ENCODE measurements at places on chromosomes 5 and 9. TPM values are rescaled to one million over a fixed set of nuclear protein-coding genes. Genes with fewer than 3 reads are reported as not detected.

DNA sequence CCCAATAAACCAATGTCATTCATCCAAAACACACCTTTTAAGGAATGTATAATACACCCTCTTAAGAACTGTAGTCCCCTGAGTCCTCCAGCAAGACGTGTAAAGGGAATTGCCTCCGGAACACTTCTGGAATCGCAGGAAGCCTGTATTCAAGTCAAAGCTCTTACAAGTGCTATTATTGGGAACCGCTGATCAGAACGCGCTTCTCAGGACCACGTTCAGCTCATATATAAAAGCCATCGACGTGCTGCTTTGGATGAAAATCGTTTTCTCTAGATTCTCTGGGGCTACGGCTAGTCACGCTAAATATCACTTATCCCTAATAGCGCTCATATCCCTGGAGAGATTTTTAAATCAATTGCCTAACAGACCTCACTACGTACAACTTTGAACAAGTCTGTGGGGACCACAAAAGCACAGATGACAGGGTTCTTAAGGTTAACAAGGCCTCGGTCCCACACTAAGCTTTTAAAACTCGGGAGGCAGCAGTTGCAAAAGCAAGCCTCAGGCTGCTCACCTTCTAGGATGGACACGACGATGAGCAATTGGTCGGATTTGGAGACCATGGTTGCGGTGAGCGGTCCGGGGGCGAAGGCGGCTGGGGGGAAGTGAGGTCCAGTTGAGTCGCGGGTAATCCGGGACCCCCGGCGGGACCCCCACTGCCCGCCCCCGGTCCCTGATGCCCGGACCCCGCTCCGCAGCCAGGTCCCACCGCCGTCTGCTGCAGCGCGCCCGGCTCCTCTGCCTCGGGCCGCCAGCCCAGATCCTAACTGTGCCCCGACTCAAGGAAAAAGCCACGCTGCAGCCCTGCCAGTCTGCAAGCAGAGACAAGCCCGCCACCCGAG, 548 bp downstream of the CEP120 start:
- no peaks in the 10 kb centered on the region for H3K27me3 ChIP-seq
- no peak overlapping the region for H3K4me3 ChIP-seq

DNA sequence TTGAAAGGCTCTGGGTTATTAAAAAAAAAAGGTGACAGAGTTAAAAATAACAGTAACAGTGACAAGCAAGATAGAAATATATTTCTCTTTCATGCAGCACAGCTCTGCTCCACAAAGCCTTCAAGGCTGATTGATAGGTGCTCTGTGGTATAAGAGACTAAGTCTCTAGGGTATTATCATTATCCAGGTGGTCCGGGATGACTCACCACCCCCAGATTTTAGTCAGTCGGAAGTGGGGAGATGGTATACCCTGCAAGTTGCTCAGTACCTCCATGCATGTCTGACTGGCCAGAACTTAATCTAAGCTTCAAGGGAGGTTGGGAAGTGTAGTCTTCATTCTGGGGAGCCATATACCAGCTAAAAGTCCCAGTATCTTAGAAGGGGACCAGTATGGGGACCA, 76.1 kb downstream of the SLC1A3 start:
- peaks cover under 1% of the 10 kb centered on the region for H3K36me3 ChIP-seq
- no peaks in the 10 kb centered on the region for H3K27me3 ChIP-seq

The IFNA13 gene
- total RNA-seq = not detected

The PDZD2 gene
- total RNA-seq = 2.4 TPM

The ANKRD18A gene
- 2.2 TPM for total RNA-seq
